ENCODE measurements at places on chromosomes 11 and 22.

DNA sequence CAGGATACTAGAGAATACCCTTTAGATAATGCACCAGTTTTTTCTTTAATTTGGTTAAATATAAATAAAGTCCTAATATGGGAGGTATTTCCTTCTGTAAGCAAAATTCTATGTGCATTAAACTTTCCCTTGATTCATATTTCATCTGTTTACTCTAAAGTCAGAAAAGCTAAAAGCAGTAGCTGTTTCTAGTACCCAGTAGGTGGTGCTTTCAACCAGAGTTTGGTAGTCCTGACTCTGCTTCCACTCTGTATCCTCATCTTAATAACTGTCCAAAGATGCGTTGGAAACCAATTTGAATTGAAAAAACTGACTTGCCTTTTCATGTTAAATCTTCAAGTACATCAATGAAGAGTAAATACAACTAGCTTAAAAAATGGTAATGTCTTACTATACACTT, 1065.2 kb downstream of the JRKL start:
- no peak for DNase-seq

DNA sequence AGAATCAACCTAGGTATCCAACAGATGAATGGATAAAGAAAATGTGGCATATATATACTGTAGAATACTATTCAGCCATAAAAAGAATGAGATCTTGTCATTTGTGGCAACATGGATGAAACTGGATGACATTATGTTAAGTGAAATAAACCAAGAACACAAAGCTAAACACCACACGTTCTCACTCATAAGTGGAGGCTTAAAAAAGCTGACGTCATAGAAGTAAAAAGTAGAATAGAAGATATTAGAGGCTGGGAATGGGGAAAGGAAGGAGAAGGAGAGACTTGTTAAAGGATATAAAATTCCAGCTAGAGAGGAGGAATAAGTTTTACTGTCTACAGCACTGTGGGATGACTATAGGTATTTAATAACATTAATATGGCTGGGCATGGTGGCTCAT, 12.9 kb downstream of the EXPH5 start:
- DNase-seq, result no peak

GRCh38 chr11:74532501-74533246, 39.1 kb upstream of the LIPT2 start:
- no peak for DNase-seq

- no peak for DNase-seq
Measured at GRCh38 chr22:37476389-37477329, 9.5 kb downstream of the MFNG start.

- DNase-seq, result no peak
Measured at GRCh38 chr11:12303421-12304149, 73.8 kb upstream of the PARVA start.

- DNase-seq, result no peak
Measured at GRCh38 chr11:79397252-79397651, 43.6 kb downstream of the TENM4 start.

- no peak for DNase-seq
Measured at GRCh38 chr11:128684549-128685401, 9.1 kb upstream of the FLI1 start.

- DNase-seq, result no peak
Measured at GRCh38 chr11:126919147-126919823, 81.3 kb downstream of the KIRREL3 start.

DNA sequence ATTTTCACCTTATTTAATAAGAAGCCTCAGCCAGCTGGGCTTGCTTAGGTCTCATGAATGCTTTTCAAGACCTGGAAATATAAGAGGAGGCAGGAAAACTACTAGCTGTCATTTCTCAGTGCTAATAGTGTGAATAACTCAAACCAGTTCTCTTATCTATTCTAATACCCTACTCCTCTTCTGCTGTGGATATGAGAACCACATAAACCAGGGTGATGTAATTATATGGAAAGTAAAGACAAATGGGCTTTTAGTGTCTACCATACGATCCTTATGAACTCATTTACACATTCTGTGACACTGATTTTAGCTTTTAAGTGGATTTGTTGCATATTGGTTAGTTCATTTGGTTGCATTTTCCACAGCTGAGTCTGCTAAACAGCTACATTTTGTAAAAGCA, 8.6 kb downstream of the PDGFD start:
- no peak for DNase-seq

DNA sequence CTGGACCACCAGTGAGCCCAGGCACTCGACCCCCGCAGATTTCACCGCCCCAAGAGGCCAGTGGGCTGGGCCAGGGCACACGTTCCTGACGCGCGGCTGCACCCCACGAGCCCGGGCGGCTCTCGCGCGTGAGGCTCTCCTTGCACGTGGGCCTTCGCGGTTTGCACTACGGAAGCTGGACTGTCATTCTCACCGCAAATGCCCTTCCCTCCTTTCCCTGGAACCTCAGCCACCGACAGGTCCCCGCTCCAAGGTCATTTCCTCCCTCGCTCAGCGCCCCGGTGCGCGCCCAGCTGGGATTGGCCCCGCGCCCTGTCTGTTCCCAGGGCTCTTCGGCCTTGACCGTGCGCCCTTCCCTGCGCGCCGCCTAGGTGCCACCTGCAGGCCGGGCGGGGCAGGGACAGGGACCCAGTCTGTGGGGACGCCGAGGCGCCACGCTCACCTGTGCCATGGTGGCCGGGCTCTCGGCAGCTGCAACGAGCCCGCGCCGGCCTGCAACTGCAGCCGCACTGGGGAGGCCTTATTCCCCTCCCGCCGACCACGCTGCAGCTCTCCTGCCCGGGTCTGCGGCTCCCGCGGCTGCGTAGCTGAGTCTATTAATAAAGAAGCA, 2.1 kb upstream of the CPT1A start:
- DNase-seq, result peak; percentile 77

DNA sequence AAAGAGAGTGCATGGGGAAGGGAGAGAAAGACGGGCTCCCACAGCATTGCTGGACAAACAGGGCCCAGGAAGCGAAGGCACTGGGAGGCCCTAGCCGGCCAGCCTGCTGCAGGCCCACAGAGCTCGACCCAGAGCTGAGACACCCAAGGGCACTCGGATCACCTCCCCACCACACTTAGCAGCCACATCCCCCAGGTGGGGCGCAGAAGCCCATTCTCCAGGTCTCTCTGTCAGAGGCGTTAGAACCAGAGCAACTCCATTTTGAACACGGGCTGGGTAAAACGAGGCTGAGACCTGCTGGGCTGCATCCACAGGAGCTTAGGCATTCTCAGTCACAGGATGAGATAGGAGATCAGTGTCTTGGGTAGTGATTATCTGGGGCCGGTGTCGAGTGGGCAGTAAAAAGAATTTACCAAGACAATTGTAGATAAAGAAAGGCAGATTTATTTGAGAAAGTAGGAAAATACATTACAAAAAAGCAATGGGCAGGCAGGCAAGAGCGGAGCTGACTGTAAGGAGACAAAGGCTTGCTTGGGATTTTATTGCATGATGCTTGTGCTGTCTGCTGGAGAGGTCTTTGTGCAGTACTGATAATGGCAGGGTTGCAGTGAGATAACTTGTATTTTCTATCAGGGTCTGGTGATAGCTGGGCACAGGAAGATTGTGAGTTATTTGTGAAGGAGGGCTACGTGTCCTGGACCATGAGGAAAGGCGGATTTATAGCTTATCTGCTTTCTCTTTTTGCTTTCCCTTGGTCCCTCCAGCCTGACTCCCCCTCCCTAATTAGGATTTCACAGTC, 13.4 kb upstream of the CAPN5 start:
- DNase-seq, result no peak

DNA sequence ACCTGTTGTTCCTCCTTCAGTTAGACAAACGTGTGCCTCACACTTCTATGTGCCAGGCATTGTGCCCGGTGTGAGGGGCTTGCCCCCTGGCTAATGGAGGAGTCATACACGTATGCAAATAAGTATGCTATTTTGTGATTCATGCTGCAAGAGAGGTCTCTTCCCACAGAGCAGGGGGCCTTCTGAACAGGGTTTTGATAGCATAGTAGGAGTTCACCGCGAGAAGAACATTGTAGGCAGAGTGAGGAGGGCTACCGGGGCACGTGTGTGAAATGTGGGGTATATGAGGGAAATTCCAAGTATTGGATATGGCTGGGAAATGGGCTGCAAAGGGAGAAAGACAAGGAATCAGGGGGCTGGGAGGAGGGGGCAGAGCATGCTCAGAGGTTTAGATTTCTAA, 84.5 kb downstream of the NECTIN1 start:
- DNase-seq, result no peak

DNA sequence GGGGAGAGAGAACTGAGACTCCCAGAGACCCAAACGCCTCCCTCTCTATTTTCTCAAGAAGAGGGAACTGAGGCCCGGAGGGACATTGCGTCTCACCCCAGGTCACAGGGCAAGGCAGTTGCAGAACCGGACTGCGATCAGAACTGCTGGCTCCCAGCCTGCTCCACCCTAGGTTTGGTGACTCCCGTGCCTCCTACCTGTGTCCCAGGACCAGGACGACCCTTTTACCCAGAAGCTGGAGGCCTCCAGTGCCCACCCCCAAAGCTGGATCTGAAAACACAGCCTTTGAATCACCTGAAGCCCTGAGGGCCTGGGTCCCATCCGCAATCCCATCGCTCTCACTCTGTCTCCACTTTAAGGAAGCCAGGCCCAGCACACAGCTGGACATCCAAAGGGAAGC, 1.4 kb downstream of the GSTT4 start:
- no peak for DNase-seq

DNA sequence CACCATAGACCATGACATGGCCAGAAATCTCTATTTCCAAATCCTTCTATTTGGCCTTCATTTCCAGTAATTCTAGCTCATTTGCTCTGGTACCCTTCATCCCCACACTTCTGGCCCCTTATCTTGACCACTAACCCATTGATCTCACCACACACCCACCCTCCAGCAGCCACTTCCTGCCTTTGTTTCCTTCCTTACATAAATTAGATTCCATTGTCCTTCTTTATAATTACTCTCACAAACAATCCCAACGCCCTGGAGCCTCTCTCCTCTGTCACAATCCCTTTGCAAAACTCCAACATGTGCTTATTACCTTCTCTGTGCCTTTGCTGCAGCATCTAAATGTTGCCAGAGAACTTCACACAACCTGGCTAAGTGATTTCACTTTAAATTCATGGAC, 14.8 kb downstream of the APLNR start:
- no peak for DNase-seq

GRCh38 chr11:133516845-133517244, 15.5 kb downstream of the OPCML start:
- no peak for DNase-seq

GRCh38 chr11:407651-408123, 7.1 kb downstream of the SIGIRR start:
- no peak for DNase-seq

- no peak for DNase-seq
Measured at GRCh38 chr11:95977534-95978174, 53.7 kb upstream of the MTMR2 start.

GRCh38 chr22:17818649-17819048, 44.4 kb upstream of the BID start:
- no peak for DNase-seq

- DNase-seq, result no peak
Measured at GRCh38 chr11:112605093-112605666, 344.5 kb upstream of the PLET1 start.

- DNase-seq, result peak; percentile 26
Measured at GRCh38 chr11:108221371-108221770, 1.1 kb downstream of the NPAT start.

- no peak for DNase-seq
Measured at GRCh38 chr11:31499576-31500178, 9.7 kb downstream of the IMMP1L start.

- DNase-seq, result peak; percentile 38
Measured at GRCh38 chr11:130118636-130119387, 40.8 kb upstream of the ST14 start.

DNA sequence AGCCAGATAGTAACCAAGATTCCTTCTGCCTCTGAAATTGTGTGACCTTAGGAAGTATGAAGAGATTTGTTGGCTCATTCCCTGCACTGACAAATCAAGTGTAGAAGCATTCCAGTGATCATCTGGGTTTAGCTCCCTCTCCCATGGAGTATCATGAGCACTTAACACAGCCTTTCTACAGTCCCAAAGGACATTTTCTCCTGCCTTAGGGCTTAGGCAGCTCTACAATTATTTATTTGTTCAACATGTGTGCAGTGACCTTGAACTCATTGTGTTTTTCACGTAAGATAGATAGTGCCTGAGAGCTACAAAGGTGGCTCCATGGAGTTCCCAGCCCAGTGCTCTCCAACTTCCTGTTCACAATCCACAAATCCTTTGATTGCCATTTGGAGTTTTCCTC, 94.8 kb upstream of the FAT3 start:
- no peak for DNase-seq

DNA sequence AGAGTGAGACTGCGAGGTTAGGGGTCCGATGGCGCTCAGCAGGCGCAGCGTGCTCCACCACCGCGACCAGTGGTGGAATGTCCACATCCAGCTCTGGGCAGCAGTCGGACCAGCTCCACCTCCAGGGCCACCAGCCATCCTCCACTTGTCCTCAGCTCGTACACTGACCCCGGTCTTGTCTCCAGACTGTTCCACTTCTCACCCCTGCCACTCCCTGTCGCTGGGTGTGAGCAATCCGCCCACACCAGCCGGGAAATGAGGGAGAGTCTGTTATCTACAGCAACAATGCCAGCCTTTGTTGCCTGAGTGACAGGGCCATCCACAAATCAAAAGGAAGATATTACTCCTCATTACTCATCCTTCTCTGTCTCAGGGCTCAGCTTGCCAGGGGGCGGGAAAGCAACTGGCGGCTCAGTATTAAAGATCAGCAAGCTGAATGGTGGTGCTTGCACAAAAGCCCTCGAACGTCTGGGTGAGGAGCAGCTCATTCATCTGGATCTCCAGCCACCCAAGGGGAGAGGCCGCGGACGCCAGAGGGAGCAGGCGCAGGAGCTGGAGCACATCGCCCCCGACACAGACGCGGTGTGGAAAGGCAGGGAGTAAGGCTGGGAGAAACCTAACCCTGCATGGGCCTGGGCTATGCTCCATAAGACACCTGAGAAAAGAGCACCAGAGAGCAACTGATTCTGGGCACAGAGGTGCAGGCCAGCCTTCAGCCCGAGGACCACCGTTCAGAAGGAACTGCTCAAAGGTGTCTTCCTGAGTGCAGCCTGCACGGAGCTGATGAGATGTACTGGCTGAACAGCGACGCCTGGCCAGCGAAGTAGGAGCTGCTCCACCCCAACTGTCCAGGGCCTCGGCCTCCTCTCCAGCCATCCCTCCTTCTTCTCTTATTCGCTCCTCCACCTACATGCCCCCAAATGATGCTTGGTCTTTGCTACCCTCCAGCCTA, 21.9 kb downstream of the IGSF9B start:
- DNase-seq, result no peak
